ENCODE measurements at places on chromosomes 1 and 21.

GRCh38 chr1:57483954-57484353 is 60.1 kb upstream of the DAB1 start:
- no peak for DNase-seq

GRCh38 chr1:70866542-70867264 is 180.9 kb downstream of the PTGER3 start:
- DNase-seq, result no peak

GRCh38 chr1:155983191-155984024 is 5.1 kb upstream of the ARHGEF2 start:
- no peak for DNase-seq

- no peak for DNase-seq
Observed at GRCh38 chr1:158035014-158035413, 41.6 kb downstream of the KIRREL1 start.

DNA sequence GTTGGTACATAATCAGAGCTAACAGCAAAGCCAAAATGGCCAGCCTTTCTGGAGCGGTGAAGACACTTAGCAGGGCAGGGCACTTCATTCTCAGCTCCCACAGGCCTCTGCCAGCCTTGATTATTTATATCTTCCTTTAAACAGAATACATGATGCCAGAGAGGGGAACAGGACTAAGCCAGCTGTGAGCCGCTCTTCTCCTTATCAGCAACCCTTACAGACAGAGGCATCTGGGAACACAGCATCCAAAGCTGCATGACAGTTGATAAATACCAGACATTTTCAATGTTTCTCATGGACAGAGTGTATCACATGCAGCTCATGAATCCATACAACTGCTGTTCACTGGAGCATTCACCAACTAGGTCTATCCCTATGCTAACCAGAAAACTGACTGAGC is 29.1 kb downstream of the DNAJC11 start:
- no peak for DNase-seq

DNA sequence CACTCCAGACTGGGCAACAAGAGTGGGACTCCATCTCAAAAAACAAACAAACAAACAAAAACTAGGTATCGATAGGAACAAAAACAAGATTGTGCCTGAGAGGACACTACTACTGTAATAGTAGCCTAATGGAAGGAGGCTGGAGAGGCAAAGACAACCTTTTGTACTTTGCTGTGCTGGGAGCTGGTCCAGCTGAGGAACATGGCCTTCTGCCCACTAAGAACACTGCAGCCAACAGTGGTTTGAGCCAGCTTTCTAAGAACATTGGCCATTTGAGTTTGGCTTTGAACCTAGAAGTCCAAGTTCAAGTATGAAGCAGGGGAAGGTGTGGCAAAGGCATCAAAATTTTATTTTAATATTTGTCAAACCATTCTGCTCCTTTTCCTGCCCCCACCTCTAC is 22.7 kb upstream of the RGS8 start:
- DNase-seq, result no peak

GRCh38 chr1:154589780-154590179 is 18.2 kb downstream of the ADAR start:
- DNase-seq, result no peak

GRCh38 chr1:27448982-27449381 is 41.0 kb downstream of the WASF2 start:
- no peak for DNase-seq

GRCh38 chr1:15049067-15049466 is 104.5 kb upstream of the TMEM51 start:
- DNase-seq, result no peak

GRCh38 chr21:36994501-36995158 is 11.9 kb upstream of the RIPPLY3 start:
- no peak for DNase-seq

DNA sequence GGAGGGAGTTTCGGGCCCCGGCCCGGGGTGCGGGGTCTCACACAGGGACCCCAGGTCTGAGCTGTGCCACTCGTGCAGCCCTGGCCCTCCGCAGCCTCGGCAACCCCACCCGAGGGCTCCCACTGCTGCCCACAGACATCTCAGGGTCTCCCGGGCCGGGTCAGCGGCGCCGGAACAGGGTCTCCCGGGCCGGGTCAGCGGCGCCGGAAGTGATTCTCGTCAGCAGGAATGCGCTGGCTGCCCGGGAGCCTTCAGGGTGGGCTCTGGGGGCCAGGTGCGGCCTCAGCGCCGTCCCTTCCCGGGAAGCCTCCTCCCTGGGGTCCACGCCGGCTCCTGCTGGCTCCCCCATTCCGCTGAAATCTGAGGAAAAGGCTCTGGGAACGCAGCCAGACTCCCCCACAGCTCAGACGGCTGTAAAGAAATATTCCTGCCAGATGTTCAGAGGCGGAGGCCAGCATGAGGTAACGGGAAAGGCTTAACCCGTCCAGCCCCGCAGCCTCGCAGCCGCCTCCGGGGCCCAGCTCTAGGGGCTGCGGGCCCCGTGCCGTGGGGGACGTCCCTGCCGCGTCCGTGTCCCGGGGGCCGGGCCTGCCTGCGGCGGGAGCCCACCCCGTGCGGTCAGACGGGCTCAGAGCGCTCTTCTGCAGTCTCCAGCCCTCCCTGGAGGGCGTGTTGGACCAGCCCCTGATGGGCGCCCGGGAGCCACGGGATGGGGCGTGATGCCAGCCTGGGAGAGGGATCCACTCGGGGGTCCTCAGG is 8.7 kb upstream of the COL6A1 start:
- no peak for DNase-seq

DNA sequence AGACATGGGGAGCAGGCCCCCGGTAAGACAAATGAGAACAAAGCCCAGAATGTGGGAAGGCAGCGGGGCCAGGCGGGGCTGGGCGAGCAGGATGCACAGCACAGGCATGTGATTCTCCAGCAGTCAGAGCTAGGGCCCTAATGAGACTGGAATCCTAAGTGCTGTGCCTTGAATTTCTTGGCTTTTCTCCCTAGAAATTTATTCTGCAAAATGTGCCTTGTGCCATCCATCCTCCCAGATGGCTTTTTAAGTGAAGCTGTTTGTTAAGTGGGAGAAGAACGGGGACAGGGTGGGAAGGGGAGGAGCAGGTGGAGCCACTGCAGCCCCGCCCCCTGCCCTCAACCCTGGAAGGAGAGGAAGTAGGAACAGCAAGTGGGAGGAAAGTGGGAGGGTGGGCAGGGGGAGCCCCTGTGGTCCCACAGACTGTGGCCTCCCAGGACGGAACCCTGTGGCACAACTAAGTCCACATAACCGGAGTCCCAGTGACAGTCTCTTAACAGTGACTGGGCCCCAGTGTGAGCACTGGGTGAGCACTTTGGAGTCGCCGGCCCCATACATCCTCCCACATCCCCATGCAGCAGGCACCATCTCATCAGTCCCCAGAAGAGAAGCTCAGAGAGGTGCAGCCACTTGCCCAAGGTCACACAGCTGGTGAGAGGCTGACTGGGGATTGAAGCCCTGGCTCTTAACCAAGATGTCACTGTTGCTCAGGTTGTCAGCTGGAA is 216.9 kb downstream of the MATN1 start:
- no peak for DNase-seq

DNA sequence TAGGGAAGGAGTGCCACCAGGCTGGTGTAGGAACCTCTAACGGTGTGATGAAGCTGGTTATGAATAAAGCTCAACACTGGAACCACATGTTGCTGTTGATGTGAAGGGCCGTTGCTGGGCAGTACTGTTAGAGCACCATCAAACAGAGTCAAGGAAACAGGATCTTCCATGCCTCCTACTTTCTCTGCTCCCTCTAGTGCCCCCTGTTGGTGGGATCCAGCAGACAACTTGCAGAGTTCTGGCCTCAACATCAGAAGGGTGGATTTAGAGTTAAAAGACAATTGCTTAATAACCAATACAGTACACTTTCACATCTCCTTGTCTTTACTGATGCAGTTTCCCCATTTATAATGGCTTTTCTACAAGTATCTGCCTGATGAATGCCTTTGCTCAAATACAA is 336.4 kb downstream of the NTNG1 start:
- DNase-seq, result no peak

DNA sequence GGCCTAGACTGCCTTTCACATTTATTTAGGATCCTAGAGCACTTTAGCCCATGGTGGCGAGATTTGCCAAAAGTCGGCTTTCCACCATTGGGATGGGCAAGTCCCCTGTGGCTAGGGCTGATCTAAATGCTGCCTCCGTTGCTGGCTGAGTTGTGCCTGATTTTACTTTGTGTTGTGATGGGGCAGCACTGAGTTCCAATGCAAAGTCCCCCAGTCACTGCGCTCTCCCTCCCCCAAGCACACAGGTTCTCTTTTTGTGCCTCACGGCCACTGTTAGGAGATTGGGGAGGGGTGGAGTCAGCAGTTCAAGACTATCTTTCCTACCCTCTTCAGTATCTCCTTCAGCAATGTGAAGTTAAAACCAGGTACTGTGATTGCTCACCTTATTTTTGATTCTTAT is 66.7 kb upstream of the COX20 start:
- no peak for DNase-seq

DNA sequence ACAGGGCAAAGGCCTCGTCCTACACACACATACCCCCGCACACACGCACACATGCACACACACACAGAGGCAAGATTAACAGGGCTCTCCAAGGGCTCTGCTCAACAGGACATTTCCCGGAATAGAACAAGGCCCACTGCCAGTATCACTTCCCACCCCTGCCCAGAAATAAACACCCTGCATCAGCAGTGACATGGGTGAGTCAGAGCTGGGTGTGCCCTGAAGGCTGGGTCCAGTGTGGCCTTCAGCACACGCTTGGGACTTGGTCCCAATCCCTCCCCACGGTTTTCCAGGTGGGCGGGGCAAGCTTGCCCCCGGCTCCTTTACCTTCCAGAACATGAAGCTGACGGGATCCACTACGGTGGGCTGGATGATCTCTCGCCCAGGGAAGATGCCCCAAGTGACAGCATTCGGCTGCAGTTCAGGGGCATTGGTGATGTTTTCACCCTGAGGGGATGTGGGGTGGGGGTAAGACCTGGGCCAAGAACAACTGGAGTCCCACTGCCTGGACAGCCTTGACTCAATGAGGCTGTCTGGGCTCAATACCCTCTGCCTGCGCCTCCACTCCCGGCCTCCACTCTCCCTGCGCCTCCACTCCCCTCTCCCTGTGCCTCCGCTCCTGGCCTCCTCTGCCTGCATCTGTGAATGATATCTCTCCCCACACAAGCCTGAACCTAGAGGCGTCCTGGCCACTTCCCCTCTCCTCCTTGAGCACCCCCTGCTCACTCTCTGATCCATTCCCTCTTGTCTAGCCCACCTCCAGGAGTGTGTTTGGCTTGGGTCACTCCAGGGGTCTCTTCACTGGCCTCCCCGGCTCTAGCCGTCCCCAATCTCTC is 14.7 kb downstream of the MTHFR start:
- no peak for DNase-seq

DNA sequence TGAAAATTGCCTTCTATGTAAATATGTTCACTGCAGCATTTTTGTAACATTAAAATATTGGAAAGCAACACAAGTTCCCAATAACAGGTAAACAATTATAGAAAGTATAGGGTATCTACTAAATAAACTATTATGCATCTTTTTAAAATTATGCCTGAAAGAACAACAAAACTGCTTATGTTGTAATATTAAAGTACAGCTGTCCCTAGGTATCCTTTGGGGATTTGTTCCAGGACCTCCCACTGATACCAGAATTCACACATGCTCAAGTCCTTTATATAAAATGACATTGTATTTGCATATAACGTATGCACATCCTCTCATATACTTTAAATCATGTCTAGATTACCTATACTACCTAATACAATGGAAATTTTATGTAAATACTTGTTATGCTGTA is 121.8 kb upstream of the TNFSF4 start:
- DNase-seq, result no peak

GRCh38 chr1:209783386-209783785 is 973 bp downstream of the C1orf74 start:
- no peak for DNase-seq

DNA sequence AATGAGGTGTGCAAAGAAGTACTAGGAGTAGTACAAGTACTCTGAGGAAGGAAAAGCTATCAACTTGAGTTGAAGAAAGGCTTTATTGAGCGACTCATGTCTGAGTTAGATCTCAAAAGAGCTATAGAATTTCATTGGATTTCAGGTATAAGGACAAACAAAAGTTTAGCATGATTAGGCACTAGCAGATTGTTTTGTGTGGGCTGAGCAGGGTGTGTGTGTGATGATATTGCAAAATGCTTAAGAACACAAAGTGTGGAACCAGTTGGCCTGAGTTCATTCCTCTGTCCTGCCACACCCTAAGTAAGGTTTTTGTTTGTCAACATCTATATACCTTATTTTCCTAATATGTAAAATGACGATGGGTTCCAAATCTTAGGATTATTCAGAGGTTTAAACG is 158.9 kb downstream of the KCNK2 start:
- no peak for DNase-seq

DNA sequence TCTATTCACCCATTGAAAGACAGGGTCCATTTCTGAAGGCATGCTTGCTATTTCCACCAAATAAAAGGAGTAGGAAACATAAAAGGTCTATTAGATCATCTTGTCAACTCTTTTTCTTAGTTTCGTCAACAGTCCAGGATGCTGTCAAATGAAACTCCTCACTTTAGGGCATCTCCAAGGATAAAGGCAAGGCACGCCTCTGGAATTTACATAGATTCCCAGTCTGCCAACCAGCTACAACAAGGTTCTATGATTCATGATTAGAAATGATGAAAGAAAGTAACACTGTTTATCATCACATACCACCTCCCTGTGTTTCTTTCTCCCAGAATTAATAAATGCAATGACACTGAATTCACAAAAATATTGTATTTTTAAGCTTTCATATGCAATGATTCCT is 636.3 kb downstream of the LTN1 start:
- no peak for DNase-seq

- no peak for DNase-seq
Observed at GRCh38 chr1:185934476-185935189, 200.4 kb downstream of the HMCN1 start.

DNA sequence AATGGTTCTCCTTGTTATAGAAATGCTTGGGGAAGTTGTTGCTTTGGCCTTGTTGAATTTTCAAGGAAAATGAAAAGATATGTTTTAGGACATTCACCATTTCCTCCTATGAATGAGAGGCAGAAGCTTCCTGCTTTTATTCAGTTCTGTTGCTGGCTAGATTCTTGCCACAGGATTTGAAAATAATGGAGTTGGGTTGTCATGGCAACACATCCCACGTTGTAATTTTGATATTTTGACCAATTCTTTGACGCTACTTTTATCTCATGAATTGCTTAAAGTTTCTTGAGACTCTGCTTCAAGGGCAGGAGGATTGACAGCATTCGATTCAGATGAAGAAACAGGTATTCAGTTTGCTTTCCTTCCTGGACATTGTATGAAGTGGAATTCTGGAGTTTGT is 331.5 kb downstream of the PRDM2 start:
- no peak for DNase-seq

GRCh38 chr1:68322096-68322495 is 89.8 kb upstream of the WLS start:
- DNase-seq, result no peak

- no peak for DNase-seq
Observed at GRCh38 chr21:29152916-29153315, 22.5 kb downstream of the MAP3K7CL start.

DNA sequence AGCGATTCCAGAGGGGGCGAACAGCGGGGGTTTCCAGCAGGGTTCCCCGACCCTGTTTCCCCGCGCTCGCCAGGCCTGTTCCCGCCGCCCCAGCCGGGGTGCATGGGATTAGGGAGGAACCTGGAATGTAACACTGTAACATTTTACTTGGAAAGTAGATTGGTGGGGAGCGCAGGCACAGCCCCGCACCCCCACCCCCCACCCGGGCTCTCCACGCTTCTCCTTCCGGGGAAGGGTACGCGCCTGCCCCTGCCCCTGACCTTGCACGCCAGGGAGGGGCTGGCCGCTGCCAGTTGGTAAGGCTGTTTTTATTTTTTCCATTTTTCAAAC is 427 bp downstream of the FAM3B start:
- no peak for DNase-seq
